ENCODE measurements at places on chromosomes 1 and 21. TPM values are rescaled to one million over a fixed set of nuclear protein-coding genes. Genes with fewer than 3 reads are reported as not detected.

- H3K27me3 ChIP-seq, result no peaks in the 10 kb centered on the region
- H3K27ac ChIP-seq, result no peak overlapping the region
- no peak overlapping the region for H3K4me3 ChIP-seq
- no peak for DNase-seq
- no peaks in the 10 kb centered on the region for H3K36me3 ChIP-seq
- H3K4me1 ChIP-seq, result no peaks in the 10 kb centered on the region
These were observed 983.4 kb upstream of the PRMT6 start for GRCh38 chr1:106072909-106073600.

- H3K27me3 ChIP-seq, result no peaks in the 10 kb centered on the region
- no peak overlapping the region for H3K27ac ChIP-seq
- H3K4me1 ChIP-seq, result no peaks in the 10 kb centered on the region
- no peaks in the 10 kb centered on the region for H3K36me3 ChIP-seq
These were observed 19.2 kb upstream of the DEPDC1 start for GRCh38 chr1:68516066-68516465.

- no peaks in the 10 kb centered on the region for H3K27me3 ChIP-seq
- no peak for DNase-seq
- H3K36me3 ChIP-seq, result no peaks in the 10 kb centered on the region
- no peak overlapping the region for H3K4me3 ChIP-seq
These were observed 12.3 kb downstream of the LDLRAP1 start for GRCh38 chr1:25555753-25556092.

GRCh38 chr1:113830039-113830438 lies 17.8 kb upstream of the RSBN1 start:
- no peak overlapping the region for H3K4me3 ChIP-seq
- no peak for DNase-seq
- no peaks in the 10 kb centered on the region for H3K4me1 ChIP-seq
- no peaks in the 10 kb centered on the region for H3K27me3 ChIP-seq

AURKAIP1 gene
- 335 TPM for total RNA-seq

DNA sequence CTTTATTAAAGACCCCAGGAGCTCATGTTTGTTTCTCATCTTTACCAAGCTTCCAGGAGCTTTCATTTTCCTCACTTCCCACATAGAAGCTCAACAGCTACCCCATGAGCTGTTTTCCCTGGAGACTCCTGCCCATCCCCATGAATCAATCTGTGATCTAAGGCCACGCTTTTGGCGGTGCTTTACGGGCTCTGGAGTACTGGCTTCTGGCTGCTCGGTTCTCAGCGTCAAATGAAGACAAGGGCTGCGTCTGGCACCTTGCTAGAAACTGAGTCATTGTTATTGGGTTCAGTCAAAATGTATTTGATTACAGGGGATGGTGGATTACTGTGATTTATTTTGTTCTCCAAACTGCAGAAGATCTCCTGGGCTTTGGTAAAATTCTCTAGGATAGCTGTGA lies 39.9 kb downstream of the ACP6 start:
- no peak overlapping the region for H3K27ac ChIP-seq
- no peak for DNase-seq
- H3K27me3 ChIP-seq, result no peaks in the 10 kb centered on the region

DNA sequence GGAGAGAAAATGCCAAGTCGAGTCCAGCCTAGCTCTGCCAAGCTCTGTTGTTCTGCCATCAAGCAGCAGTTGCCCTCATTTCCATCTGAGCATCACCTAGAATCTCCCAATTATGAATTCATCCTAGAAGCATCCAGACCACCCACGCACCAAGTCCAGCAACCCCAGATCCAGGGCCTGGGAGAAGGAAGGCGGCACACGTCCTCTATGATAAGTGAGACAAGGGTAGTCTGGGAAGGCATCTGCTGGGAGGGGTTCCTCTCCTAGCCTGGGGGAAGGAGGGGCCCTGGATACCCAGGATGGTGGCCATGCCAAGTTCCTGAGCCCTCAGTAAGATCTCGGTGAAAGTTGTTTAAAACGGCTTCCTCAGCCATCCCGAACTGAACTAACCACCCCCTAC lies 70.7 kb downstream of the VWA5B1 start:
- H3K27me3 ChIP-seq, result peaks cover 24% of the 10 kb centered on the region
- no peak overlapping the region for H3K27ac ChIP-seq
- no peaks in the 10 kb centered on the region for H3K36me3 ChIP-seq
- no peak for DNase-seq
- H3K4me1 ChIP-seq, result no peaks in the 10 kb centered on the region
- H3K4me3 ChIP-seq, result no peak overlapping the region
